ENCODE measurements at places on chromosomes 12 and 14.

DNA sequence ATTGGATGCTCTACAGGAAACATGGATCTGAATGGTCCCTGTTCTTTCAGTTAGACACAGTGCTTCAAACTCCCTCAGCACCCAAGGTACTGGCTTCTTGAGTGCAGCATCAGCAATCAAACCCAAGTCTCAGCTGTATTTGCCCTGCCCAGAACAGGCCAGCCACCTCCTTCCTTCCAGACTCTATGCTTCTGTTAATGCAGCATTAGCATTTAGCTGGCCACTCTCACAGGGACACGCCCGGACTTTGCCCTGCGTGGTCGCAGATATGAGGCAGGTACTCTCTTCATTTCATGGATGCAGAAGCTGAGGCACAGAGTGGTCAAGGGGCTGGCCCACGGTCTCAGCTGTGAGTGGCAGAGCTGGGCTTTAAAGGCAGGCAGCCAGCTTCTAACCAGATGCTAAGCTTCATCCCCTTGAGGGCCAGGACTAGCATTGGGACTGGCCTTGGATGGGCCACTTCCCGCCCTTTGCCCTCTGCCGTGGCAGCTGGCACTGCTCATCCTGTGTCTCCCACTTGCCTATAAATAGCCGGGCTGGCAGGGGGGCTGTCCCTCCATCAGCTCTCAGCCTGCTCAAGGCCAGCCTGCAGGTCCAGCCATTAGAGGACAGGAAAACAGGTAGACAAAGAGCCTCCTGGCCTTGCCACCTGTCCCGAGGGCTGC, 1.5 kb upstream of the SLC25A47 start:
- DNase-seq, result no peak

DNA sequence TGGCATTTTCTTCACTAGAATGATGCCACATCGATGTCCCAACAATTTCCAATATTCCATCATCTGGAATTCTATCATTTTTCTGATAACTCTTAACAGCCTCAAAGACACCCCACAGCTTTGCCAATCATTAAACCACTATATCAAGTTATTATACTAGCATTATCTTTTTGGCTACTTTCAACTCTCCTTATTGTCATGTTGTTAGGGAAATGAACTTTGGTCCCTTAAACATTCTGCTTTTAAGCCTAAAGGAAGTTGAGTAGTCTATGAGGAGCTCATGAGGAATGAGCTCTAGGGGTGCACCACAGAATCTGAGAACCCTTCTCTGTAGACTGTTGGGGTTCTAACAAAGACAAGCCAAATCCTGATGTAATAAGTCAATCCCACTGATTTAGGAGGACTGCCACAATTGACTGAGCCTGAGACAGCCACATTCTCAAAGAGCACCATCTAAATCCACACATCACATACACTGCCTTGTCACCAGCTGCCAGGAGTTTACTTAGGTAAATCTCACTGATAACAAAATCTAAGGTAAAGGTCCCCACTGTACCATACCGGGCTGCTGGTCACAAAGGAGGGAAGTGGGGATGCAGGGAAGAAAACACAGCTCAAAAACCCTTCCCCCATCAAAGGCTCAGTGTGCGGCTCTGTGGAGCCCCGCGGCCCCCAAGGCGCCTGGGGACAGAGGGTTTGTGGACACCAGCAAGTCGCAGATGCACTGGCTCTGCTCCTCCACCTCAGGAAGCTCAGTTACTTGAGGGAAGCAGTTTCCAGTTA, 58.2 kb downstream of the SETD3 start:
- no peak for DNase-seq

DNA sequence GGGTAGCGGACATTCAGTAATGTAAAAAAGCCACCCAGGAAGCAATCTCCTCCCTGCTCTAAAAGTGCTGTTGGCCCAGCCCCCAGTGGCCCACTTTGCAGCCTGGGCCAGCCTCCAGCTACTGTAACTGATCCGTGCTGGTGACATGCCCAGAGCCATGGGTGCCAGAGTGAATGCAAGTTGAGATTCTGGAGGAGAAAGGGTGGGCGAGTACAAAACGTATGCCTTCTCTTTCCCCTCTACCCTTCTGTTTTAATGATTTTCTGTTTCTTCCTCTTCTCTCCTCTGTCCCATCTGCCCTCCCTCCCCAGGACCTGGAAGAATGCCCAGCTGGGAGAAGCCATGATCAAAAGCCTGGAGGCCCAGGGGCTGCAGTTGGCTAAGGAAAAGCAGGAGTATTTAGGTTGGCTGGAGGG, 16.9 kb downstream of the PLEKHD1 start:
- no peak for DNase-seq

GRCh38 chr14:99475660-99476059, 5.0 kb downstream of the SETD3 start:
- no peak for DNase-seq

GRCh38 chr12:115946867-115947695, 330.4 kb downstream of the MED13L start:
- DNase-seq, result no peak

GRCh38 chr12:43571885-43572284, 19.9 kb upstream of the ADAMTS20 start:
- no peak for DNase-seq

- DNase-seq, result no peak
Measured at GRCh38 chr12:78726854-78727253, 137.7 kb upstream of the SYT1 start.

DNA sequence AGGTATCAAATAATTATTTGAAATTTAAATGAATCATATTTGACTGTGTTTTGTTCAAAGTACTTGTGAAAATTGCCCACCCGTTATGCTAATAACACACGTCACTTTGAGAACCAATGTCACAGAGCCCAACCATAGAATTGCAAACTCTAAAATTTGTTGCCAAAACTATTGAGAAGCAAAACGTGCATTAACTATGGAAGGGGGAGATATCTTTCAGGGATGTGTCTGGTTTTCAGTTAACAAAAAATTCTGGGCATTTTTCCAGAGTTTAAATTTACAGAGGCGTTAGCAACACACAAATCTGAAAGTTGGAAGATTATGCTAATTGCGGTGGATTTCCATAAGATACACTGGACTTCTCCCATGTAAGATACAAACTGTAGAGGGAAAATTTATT, 371.8 kb upstream of the E2F7 start:
- DNase-seq, result no peak

- DNase-seq, result no peak
Measured at GRCh38 chr14:50892255-50892654, 20.4 kb downstream of the ABHD12B start.

DNA sequence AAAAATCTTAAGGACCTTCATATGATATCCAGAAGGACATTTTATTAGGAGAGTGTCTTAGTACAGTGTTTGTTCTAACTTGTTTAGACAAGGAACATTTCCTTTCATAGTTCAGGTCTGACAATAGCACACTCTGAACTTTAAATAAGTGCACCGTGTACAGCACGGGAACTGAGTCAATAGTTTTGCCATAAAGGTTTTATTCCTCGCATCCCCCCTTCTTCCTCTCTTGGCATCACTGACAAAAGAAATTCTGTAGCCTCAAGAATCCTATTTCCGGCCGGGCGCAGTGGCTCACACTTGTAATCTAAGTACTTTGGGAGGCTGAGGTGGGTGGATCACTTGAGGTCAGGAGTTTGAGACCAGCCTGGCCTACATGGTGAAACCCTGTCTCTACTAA, 58.3 kb downstream of the TMCC3 start:
- DNase-seq, result no peak

Data from kidney tubule cell (primary cell).